A673 (cell line): ENCODE measurements at places on chromosomes 11 and 22. TPM values are rescaled to one million over a fixed set of nuclear protein-coding genes. Genes with fewer than 3 reads are reported as not detected.

- peaks cover 5% of the 10 kb centered on the region for H3K4me1 ChIP-seq
- peak overlapping the region; percentile 50 for H3K4me3 ChIP-seq
- H3K27me3 ChIP-seq: no peaks in the 10 kb centered on the region
Measured at GRCh38 chr11:47355283-47356128, 3.0 kb upstream of the MYBPC3 start.

The CDC45 gene
- total RNA-seq: 79.1 and 79.2 TPM in 2 replicates

The C1QTNF4 gene
- 0.31 and 0.41 TPM in 2 replicates for total RNA-seq

DNA sequence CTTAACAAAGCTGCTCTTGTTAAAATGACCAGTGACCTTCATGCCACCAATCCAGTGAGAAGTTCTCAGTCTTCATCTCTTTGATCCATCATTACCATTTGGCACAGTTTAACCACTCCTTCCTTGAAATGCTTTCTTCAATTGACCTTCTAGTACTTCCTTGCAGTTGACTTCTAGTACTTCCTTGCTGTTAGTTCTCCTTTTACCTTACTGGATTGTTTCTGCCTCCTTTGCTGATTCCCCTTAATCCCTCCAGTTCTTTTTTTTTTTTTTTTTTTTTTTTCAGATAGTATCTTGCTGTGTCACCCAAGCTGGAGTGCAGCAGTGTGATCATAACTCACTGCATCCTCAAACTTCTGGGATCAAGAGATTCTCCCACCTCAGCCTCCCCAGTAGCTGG is 66.0 kb upstream of the HORMAD2 start:
- DNase-seq: no peak
- no peaks in the 10 kb centered on the region for H3K4me1 ChIP-seq
- H3K36me3 ChIP-seq: peaks cover 30% of the 10 kb centered on the region
- no peak overlapping the region for H3K27ac ChIP-seq
- H3K4me3 ChIP-seq: no peak overlapping the region

- no peak overlapping the region for H3K4me3 ChIP-seq
- H3K36me3 ChIP-seq: no peaks in the 10 kb centered on the region
- peaks cover 24% of the 10 kb centered on the region for H3K4me1 ChIP-seq
- DNase-seq: peak; percentile 85
- no peak overlapping the region for H3K27ac ChIP-seq
- no peaks in the 10 kb centered on the region for H3K27me3 ChIP-seq
Measured at GRCh38 chr11:77407613-77408012, 66.3 kb downstream of the PAK1 start.
